ENCODE measurements at places on chromosomes 3 and 15. TPM values are rescaled to one million over a fixed set of nuclear protein-coding genes. Genes with fewer than 3 reads are reported as not detected.

DNA sequence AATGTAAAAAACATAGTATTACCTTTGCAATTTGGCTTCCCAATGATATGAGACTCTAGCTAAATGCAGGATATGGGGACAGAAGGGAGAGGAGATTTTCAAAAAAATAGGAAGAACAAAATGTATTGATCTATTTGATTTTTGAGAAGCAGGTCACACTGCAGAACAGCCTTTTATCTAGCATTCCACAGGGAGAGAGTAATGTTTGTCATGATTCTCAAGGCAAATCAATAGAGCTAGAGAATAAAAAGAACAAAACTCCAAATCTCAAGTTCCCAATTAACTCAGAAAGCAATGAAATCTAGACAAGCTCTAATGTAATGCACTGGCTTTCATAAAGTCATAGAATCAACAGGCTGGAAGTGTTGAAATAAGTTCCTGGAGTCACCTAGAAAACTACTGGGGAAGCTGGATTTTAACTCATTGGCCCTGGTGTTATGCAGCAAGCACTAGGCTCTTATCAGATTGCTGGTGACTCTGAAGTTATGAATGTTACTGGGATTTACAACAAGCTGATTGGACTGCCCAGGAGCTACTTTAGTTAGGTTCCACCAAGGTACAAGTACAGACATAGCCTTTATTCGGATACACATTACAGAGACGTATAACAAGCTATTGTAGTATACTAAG, 442.8 kb downstream of the FGF12 start:
- DNase-seq: no peak

DNA sequence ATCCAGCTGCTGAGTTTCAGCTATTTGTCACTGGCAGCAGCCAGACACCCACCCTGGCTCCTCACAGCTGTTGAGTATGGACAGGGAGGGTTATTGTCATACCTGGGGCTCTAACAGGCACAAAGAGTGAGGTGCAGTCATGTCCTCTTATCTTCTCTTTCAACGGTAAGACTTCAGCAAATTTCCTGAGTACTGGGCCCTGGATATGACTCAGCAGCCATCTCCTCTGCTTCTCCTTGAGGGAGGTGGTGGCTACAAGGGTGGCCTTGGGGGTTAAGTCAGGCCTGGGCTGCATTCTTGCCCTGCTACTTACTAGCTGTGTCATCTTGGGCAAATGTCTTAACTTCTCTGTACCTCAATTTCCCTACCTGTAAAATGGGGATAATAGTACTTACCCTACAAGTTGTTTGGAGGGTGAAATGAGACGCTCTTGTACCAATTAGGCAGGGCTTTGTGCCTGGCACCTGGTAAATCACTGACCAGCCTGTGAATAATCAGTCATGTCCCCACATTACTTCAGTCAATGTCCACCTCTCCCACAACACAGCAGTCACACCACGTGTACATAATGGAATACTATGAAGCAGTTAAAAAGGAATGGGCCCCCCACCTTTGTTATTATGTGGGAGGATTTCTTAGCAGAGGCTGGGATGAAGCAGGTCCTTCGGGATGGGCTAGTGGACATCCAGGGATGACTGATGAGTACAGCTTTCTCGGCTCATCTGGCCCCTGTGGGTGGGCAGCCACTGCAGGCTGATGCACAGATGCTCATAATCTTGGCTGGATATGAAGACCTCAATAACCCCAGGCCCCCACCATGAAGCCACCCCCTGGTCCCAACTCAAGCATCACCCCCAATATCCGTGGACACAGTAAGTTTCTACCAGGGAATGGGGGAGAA, 528.8 kb downstream of the SHQ1 start:
- DNase-seq: no peak

The CPLX3 gene
- not detected for total RNA-seq

The VPS39 gene
- 116 TPM for total RNA-seq

- no peak for DNase-seq
These were observed at the start of gene ADGRG7 for GRCh38 chr3:100609305-100609704. ADGRG7 (plus strand) TSS chr3:100609601; CDS start chr3:100609857, 256 bp downstream.

The TM6SF1 gene
- total RNA-seq: 7.3 TPM

The UQCRC1 gene
- 163 TPM for total RNA-seq

GRCh38 chr15:38638126-38638525, 73.5 kb upstream of the RASGRP1 start:
- no peak for DNase-seq

The MOBP gene
- total RNA-seq: under 0.01 TPM

DNA sequence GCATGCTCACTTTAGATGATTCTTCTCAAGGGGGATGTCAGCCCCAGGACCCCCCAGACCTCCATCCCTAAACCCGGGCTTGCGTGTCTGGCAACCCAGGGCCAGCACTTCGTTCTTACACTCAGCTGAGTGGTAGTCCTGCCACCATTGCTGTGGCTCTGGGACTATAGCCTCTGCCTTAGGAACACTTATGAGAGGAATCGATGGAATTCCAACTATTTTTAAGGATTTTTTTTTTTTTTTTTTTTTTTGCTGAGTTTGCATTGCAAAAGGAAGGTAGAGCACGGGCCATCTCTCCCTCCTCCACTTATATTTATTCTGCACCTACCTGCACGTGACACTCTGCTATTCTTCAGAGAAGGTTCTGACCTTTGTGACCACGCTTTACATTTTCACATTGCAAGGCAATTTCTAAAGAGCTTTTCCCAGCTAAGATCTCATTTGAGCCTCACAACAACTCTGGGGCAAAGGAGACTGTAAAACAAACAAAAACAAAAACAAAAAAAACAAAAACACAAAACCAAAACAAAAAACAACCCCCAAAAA, 113.9 kb downstream of the LPP start:
- no peak for DNase-seq

GRCh38 chr15:40471105-40471807, 472 bp downstream of the CHST14 start:
- DNase-seq: no peak

The ALDH1A3 gene
- total RNA-seq: 44.9 TPM

DNA sequence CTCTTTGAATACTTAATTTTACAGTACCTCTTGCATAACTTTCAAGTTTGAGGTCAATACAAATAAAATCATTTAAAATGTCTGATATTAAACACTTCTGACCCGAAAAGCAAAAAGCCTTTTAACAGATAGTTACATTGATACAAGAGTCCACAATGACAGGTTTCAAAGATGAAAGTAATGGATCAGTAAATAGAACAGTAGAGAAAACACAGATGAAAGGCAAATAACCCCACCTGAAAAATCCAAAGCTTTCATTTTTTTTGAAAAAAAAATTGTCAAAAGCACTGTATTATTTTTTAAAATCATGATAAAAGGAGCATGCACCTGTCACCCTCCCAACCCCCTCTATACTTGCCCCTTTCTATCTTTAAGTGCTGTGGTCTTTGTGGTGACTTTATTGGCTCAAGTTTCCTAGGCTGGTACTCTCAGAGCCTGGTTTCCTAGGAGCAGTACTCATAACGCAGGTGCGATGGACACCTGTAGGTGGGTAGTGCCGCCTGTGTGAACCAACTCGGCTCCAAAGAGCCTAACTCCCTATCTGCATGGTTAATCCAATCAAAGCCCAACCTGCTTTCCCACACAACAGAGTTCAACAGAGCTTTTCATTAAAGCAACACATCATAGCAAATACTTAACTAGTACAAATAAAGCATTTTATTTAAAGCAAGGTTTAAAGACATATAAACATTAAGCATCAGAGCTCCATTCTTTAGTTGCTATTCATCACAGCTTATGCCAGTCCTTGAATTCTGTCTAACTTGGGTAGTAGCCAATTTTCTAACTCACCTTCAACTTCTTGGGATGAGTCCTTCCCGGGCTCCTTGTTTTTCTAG, 32.2 kb downstream of the LIPC start:
- DNase-seq: no peak

GRCh38 chr3:185306847-185307246, 53.0 kb upstream of the EHHADH start:
- DNase-seq: no peak

The C3orf20 gene
- 0.15 TPM for total RNA-seq

DNA sequence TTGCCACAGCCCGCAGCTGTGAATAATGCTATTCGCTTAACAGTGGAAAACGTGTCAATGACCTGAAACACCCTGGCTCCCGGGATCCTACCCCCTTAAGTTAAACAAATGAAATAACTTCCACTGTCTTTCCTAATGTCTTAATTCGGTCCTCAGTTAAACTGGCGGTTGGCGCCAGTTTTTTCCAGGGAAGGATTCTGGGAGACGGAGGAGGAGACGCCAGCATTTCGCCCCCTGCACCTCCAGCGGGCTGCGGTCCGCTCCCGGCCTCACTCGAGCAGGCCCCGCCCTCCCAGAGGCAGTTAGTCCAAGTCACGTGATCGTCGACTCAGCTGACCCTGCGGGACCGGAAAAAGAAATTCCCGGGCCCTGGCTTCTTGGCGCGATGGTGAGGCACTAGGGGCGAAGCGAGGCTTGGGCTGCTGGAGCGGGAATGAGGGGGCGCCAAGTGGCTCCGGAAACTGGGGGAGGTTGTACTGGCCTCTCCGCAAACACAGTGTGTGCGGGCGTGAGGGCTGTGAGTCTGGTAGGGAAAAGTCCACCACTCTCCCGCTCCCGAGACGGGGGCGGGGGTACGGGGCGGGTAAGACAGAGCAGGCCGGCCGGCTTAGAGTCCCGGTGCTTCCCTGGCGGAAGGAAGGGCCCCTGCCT, at the start of gene COMMD4:
Gene COMMD4 (plus strand): TSS at position 359 of the 651 bp plus-strand sequence. CDS start 27 bp downstream, at position 386.
- DNase-seq: peak; percentile 98

The THPO gene
- 0.64 TPM for total RNA-seq

DNA sequence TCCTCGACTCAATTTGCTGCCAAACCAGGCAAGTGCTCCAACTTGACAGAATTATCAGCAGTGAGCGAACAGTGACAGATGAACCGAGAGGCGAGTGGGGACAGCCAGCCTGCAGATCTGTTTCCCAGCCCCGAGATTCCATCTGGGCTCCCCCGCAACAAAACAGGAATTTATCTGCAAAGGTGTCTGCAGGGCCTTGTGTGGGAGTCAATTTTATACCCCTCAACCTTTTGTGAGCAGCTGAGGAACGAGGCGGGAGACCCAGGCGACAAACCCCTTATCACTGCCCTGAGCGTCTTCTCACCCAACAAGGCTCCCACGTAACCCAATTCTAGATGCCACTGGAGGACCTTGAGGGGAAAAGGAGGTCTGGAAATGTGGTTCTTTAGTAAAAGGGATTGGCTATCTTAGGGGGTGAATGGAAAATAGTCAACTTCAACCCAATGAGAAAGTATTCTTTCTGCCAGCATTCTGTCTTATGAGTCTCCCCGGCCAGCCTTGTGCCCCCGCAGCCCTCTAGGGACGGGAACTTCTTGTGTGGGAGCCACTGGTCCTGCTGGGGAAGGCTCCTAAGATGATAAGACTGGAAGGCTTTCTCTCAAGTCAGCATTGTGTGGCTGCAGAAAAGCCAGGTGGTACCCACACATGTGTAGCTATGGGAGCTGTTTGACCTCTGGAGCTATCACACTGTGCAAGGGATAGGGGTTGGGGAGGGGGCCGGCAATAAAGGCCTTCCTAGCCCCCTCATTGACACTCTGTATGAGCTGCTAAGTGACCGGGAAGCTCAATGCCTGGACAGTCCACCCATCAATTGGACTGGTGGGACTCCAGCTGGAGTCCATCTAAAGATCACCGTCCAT, 527.9 kb downstream of the SHQ1 start:
- no peak for DNase-seq

- DNase-seq: no peak
These were observed 210.7 kb upstream of the DPH6 start for GRCh38 chr15:35756623-35757022.

- no peak for DNase-seq
These were observed 26.9 kb downstream of the CHDH start for GRCh38 chr3:53819163-53819868.

DNA sequence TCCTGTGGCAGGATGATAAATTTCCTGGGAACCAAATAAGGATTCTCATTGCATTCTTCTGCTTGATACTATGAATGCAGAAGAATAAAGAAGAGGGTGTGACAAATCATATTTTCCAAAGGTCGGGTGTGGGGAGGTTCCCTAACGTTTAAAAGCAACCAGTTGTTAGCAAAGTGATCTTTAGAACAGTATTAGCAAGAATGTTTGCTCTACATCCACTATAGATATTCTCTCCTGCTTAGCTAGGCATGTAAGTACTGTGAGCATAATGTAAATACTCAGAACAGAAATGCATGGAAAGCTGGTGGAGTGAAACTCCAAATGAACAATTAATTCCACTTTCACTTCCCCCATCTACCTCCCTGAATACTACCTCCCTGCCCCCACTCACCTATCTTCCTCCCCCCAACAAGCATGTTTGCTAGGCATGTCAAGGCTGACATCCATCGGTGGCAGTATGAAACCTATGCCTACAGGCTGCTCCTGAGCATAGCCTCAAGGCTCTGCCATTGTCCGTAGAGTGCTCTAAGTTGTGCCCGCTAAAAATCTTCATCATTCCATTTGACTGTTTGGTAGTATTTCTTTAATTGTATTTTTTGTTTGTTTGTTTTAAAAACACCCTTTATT, 329.7 kb downstream of the TIGIT start:
- DNase-seq: no peak

- DNase-seq: no peak
These were observed 2.4 kb downstream of the HYAL3 start for GRCh38 chr3:50296721-50297383.

DNA sequence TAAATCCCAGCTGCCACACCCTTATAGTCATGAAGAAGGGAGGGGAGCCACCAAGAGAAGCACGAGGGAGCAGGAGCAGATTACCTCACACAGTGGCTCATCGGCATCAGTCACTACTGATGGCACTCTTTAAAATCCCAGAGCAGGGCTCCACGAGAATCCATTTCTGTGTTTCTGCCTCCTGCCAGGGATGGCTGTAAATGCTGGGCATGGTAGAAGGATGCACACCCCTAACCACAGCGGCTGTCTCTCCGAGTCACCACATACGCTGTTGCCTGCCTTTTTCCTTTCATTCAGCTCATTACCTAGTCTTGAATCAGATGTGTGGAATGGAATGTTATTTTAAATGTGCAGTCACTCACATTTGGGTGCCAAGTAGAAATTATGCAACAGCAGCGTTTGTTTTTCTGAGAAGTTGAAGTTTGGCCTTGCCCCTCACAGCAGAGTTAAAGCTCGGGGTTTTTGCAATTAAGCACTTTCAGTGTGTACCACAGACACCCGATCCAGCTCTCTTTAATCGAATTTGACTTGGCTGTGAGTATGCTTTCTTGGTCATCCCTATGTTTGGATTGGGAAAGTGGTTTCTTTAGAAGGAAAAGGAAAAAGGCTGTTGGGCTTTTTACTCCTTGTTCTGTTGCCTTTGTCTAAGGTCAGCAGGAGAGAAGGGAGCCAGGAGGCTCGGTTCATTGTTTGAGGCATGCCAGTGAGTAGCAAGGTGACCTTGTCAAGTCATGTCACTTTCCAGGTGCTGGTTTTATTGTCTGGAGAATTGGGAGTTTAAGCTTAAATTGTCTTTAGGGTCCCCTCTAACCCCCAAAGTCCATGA, 284.2 kb upstream of the TPM1 start:
- DNase-seq: peak; percentile 37

The GPR27 gene
- 0.32 TPM for total RNA-seq

The CNTN4 gene
- 6.6 TPM for total RNA-seq

The CGNL1 gene
- total RNA-seq: 5.4 TPM

DNA sequence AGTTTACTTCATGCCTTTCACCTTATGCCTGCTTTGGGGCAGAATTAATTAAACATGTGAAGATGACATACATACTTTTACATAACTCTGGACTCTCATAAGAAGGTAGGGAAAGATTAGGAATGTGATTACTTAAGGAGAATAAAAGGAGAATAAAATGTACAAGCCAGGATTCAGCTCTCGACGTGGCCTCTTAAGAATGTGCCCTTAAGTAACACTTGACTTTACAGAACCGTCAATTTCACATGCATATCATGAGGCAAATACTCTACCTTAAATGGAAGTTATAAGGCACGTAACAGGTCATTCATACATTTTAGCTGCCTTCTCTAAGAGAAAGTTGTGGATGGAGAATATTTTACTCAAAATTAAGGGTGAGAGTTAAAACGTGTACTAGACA, 263.7 kb upstream of the LMCD1 start:
- DNase-seq: no peak

Measured in breast epithelium (tissue), 4 donors.